Amniotic stem cell (primary cell): ENCODE measurements at places on chromosomes 1 and 21.

DNA sequence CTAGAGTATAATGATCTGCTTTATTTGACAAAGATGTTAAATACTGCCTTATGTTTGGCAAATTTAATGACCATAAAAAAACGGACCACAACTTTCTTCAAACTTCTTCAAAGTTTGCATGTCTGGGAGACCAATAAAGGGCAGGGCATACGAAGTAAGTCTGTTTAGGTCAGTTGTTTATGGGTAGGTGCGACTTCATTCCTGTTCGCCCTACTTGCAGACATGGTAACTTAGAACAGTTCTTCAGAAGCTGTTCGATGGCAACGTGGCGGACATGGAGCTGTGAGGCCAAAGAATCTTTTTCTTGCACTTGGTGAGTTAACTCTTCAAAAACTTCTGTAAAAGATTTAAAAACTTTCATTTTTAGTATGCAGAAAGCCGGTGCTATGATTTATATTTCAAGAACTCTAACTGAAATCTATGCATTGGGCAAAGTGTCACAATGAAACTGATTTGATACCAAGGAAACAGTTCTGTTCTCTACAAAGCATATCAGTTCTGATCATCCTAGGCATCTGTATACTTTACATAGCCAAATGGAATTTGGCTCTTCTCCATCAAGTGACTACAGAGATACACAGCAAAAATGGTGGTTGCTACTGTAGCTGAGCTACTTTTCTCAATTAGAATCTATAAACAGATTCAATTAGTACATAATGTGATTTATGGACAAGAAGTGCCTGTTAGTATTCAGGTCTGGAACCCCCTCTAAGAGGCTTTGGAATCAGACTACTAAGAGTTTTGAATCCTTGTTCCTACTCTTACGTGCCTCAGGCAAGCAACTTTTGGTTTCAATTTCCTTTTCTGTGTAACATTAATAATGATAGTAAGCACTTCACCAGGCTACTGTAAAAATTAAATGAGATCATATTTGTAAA is 25.7 kb downstream of the C21orf91 start:
- DNase-seq, result no peak

- DNase-seq, result no peak
Observed at GRCh38 chr1:67834246-67834877, 1.1 kb upstream of the GNG12 start.

GRCh38 chr1:2300004-2300771 is 72.1 kb downstream of the SKI start:
- no peak for DNase-seq

DNA sequence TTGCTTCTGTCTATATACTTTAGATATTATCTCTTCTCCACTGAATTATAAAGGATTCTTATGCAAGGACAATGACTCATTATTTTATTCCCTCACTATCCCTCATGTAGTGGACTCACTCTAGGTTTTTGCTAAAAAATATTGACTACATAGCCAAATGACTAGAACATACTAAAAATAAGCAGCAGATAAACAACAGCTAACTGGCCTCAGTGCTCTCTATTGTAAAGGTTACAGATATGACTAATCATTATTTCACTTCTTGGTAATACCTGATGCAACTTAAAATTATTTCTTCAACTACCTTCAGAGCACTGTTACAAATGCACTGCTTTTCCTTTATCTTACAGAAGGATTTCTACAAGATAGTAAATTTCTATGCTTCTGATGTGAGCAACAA is 147.6 kb upstream of the DEPDC1 start:
- DNase-seq, result no peak

- DNase-seq, result no peak
Observed at GRCh38 chr1:245825128-245825901, 670.5 kb downstream of the KIF26B start.

GRCh38 chr1:203643213-203644045 is 16.8 kb downstream of the ATP2B4 start:
- peak; percentile 57 for DNase-seq

DNA sequence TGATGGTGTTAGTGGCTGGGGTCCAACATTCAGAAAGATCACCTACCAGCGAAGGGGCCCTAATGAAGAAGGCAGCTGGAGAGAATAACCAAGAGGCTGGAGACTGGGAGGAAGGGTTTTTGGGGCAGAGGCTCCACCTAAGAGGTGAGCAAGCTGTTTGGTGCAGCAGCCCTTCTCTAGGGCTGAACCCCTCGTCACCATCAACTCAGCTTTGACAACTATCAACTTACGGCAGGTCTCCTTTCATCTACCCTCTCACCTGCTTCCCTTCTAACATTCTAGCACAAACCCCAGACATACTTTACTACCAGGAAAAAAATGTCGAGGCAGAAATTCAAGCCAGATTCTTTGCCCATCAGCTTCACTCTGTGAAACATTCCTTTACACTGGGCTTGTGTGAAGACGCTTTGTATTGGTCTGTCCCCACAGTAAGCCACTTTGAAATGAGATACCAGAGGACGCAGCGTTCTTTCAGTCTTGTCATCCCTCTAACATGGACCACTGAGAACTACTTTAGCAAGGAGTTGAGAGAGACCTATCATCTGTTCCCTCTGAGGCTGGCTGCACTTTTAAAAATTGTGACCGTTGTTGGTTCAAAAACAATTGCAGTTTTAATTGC is 84.6 kb downstream of the RAVER2 start:
- DNase-seq, result no peak

GRCh38 chr1:2287649-2288048 is 59.5 kb downstream of the SKI start:
- DNase-seq, result no peak

- DNase-seq, result no peak
Observed at GRCh38 chr1:182389619-182390047, 2.0 kb downstream of the GLUL start.

DNA sequence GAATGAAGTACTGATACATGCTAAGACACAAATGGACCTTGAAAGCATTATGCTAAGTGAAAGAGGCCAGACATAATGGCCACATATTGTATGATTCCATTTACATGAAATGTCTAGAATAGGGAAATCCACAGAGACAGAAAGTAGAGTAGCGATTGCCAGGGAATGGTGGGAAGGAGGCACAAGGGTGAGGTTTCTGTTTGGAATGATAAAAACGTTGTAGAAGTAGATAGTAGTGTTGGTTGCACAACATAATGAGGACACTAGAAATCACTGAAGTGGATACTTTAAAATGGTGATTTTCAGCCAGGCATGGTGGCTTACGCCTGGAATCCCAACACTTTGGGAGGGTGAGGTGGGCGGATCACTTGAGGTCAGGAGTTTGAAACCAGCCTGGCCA is 97.6 kb upstream of the VANGL1 start:
- DNase-seq, result no peak

DNA sequence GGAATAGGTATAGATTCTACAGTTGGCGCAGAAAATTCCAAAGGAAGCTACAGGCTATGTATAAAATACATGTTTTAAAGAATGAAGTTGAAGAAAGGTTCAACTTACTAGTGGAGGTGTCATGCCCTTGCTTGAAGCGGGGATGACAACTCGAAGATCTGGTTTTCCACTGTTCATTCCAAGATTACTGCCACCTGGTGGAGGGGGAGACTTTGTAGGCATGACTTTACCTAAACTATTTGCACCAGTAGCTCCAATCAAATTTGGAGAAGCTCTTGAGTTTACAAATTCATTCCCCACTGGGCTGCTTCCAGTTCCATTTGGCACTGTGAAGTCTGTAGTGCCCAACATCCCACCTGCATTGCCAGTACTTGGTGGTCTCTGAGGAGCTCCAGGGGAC is 81.7 kb downstream of the AXDND1 start:
- DNase-seq, result no peak

DNA sequence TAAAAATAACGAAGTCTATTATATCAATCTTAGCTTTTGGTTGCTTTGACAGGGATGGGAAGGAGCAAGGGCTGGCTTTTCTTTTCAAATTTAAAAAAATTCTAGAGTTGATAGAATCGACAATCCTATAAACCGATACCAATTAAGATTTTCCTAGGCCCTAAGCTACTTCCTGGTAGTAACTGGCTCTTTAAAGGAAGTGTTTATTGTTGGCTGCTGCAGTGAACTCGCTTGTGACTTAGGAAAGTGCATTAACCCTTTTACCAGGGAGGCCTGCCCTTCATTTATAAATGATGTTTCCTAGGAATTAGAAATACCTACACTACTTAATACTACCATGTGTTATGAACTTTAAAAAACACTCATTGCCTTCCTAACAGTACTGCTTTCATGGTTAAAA is 33.2 kb downstream of the ATP5PF start:
- no peak for DNase-seq

DNA sequence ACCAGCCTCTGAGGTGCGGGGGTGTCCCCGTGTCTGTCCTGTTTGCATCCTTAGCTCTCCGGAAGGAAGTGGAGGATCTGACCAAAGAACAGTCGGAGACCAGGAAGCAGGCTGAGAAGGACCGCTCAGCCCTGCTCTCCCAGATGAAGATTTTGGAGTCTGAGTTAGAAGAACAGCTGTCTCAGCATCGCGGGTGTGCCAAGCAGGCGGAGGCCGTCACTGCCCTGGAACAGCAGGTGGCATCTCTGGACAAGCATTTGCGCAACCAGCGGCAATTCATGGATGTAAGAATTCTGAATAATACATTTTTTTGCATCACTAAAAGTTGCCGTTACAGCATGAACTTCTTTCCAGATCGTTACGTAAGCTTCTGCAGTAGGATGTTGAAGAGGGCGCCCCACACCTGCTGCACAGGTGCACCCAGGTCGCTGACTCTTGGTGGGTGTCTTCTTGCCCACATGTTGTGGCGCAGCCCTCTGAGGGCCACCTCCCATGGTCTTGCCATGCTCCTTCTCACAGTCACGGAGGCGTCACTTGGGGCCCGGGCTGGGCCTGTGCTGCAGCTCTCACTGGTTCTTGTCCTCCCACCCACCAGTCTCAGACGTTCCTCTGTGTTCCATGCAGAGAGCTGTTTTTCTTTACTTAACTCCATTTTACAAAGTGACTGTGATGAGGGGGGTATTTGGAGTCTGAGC is 61.3 kb upstream of the DIP2A start:
- DNase-seq, result no peak

DNA sequence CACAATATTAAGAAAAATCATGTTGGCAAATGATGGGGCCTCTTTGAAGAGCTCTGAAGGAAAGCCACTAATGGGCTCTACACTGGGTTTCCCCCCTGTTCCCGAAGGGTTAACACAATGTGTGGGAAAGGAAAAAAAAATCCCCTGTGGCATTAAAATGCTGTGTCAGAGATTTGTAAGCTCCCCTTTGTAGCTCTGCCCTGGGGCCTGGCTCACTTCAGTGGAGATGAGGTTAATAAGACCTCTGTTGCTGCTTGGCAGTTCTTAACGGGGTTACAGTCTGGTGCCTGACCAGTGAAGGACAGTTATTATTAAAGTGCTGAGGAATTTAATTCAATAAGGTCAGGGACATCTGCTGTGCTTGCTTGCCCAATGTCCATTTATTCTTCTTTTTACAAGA is 129.7 kb upstream of the UBE2U start:
- DNase-seq, result no peak

GRCh38 chr1:88658419-88658818 is 25.7 kb upstream of the PKN2 start:
- DNase-seq, result no peak

DNA sequence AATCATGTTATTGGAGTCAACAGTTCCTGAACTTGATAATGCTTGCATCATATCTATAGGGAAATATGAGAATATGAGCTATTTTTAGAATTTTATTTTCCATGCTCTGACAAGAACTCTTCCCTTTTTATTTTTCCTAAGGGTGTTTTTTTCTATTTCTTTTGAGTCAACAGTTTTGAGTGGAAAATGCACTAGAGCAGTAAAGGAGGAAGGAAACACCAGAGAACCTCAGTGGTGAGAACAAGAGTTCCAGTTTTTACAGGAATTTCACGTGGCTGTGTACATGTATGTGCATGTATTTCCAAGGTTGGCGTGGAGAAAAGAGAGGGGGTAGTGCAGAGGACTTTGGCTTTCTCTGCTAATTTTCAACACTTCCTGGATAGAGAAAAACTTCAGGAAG is 63.6 kb upstream of the TNFSF18 start:
- DNase-seq, result no peak

DNA sequence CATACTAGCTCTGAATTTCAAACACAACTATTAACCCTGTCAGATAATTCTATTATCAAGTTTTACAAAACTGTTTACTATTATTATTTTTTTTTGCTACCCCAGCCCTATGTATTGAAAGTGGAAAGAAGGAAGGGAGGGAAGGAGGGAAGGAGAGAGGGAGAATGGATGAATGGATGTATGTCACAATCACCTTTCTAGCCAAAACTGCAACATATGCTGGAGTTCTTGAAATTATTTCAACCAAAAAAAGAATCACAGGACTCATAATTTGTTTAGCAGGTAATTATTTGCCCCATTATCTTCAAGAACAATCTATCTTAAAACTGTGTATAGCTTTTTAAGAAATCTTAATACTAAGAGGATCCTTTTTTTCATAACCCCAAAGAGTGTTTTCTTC is 5.4 kb downstream of the NRIP1 start:
- DNase-seq, result no peak

DNA sequence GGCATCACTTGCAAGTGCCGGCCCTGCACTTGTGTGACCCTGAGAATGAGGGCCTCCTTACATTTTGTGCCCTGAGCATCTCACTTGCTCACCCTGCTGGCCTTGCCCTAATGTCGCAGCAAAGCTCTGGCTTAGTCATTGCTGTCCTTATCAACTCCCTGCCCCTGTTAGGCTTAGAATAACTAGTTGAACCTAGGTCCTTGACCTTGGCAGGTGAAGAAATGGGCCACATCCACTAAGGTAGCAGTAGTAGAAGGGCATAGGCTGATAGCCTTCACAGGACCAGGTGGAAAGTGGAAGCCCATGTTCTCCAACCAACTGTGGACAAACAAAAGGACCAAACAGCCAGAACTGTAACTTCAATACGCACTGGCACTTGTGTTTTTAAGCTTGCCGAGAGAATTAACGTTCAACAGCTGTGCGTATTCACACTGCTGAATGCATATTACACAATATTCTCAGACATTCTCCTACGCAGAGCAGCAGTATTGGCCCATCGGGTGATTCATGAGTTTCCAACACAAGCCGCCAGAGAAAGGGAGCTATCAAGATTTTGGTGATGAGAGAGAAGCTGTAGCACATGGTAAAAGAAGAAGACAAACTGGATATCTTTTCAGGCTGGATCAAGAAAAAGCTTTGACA is 27.7 kb upstream of the PTGFRN start:
- no peak for DNase-seq

- no peak for DNase-seq
Observed at GRCh38 chr1:174039027-174039426, 16.9 kb upstream of the RC3H1 start.

GRCh38 chr1:15722836-15723532 is 13.1 kb upstream of the SLC25A34 start:
- no peak for DNase-seq

GRCh38 chr1:209567698-209568175 is 15.8 kb upstream of the CAMK1G start:
- no peak for DNase-seq
